Renal cortical epithelial cell (primary cell): ENCODE measurements at places on chromosomes 13 and 19. TPM values are rescaled to one million over a fixed set of nuclear protein-coding genes. Genes with fewer than 3 reads are reported as not detected.

DNA sequence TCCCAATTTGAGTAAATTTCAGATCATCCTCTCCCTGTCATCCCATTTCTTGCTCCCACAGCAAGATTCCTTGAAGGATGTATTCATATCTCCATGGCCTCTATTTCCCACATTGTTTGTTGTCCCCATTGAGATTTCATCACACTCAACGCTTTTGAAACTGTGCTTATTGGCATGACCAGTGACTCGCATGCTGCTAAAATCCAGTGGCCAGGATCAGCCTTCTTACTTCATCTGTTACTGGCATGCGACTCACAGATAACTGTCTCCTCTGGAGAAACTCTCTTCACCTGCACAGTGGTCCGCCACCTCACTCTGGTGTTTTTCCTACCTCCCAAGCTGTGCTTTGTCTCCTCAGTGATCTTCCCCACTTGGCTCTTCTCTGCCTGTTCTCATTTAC lies 95.8 kb downstream of the WASF3 start:
- peak; percentile 51 for DNase-seq

The SRRM5 gene
- total RNA-seq = 0.05 TPM in 1 of 2 replicates, not detected in the other

DNA sequence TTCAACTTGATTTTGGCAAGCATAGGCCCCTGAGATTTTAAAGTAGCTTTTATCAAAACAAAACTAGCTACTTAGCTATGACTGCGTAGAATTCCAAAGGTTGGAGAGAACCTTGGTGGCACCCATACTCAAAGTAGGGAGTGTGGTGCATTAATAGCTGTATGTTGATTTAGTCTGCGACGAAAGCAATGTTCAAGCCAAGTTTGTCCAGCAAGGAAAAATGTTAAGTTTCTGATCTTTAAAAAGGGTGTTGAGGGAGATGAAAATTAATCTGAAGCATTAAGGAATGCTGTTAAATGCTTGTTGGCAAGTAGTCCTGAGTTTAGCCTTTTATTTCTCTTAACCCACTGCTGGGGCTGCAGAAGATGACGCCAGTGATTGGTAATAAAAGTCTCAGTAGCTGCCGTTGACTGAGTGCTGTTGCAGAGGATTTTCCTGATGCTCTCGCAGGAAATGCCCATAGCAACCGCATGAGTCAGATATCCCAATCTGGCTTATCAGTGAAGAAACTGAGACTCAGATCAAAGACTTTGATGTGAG lies 75.9 kb upstream of the RNF113B start:
- peak; percentile 69 for DNase-seq

DNA sequence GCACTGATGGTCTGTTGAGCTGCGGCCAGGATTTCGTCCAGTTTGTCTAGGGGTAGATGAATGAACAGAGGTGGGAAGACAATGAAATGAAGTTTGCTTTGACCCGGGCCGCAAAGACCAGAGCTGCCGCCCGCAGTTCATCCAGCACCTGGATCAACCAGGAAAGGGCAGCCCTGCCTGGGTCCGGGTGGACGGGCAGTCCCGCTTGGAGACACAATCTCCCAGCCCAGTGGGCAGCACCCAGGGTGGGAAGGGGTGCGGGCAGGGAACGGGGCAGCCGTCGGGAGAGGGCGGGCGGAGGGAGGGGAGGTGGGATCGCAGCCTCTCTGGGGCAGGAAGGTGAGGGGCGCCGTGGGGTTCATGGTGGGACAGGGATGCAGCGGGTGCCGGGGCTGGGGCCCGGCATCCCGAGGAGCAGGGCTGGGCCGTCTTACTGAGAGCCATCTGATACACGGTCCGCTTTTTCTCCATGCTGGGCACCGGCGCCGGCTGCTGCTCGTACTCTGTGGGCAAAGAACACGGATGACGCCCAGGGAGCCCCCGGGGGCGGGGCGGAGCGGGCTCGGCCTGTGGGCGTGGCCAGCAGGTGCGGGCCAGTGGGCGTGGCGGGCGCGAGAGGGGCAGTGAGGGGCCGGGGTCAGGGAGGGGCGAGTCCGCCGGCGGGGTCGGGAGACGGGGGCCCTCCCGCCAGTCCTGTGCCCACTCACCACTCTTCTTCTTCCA lies 33.1 kb downstream of the SHANK1 start:
- no peak for DNase-seq

GRCh38 chr19:41541990-41542584 lies 33.9 kb upstream of the CEACAM21 start:
- no peak for DNase-seq

GRCh38 chr19:50252111-50252886 lies 48.9 kb downstream of the MYH14 start:
- peak; percentile 4 for DNase-seq

GRCh38 chr19:16897856-16898161 lies 9.0 kb downstream of the F2RL3 start:
- DNase-seq = no peak

The IQCN gene
- total RNA-seq = 0.50 TPM in 1 of 2 replicates, not detected in the other

The TECR gene
- total RNA-seq = 33.4 and 35.6 TPM in 2 replicates

- no peak for DNase-seq
Measured at GRCh38 chr13:44271031-44271455, 102.6 kb upstream of the SERP2 start.

GRCh38 chr13:72694314-72694713 lies 33.1 kb downstream of the MZT1 start:
- DNase-seq = no peak

- no peak for DNase-seq
Measured at GRCh38 chr13:64314331-64314730, 2898.7 kb upstream of the PCDH20 start.

The CACNG6 gene
- 0.17 and 0.55 TPM in 2 replicates for total RNA-seq

DNA sequence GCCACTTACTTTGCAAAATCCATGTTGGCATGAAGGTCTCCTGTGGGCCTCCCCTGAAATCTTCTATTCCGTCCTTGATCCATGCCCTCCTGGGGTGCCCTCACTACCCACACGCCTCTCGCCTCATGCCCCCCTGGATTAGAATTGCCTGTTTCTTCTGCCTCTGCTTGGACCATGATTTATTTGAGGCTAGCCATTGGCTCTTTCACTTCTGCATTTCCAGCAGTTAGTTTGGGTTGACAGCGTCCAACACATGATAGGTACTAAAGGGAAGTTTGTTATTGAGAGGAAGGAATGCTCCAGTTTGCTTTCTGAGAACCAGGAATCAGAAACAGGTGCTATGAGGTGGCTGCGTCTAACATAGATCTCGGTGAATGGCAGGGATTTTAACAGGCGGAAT lies 30.5 kb upstream of the TPTE2 start:
- DNase-seq = no peak

DNA sequence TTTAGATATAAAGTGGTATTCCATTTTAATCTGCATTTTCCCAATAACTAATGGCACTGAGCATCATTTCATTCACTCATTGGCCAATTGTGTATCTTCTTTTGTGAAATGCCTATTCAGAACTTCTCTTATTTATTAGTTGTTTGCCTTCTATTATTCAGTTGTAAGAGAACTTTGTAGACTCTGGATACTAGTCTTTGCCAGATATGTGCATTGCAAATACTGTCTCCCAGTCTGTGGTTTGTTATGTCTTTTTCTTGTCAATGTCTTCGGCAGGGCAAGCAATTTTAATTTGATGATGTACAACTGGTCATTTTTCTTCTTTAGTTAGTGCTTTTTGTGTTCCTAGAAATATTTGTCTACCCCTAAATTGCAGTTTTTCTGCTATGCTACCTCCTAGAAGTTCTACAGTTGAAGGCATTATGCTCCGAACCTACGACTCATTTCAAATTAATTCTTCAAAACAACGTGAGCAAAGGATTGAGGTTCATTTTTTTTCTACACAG lies 115.9 kb downstream of the TSHZ3 start:
- DNase-seq = no peak

- no peak for DNase-seq
Measured at GRCh38 chr13:53276265-53276664, 247.7 kb downstream of the OLFM4 start.

DNA sequence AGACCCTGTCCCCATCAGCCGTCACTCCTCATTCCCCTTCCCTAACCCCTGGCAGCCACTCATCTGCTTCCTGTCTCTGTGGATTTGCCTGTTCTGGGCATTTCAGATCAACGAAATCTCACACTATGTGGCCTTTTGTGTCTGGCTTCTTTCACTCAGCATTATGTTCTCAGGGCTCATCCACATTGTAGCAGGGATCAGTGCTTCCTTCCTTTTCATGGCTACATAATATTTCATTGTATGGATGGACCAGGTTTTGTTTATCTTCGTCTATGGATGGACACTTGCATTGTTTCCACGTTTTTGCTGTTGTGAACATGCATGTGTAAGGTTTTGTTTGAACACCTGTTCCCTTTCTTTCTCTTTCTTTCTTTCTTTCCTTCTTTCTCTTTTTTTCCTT lies 41.3 kb downstream of the NWD1 start:
- DNase-seq = no peak

- no peak for DNase-seq
Measured at GRCh38 chr13:110228936-110229904, 77.7 kb downstream of the COL4A1 start.

The LRRC4B gene
- total RNA-seq = 0.30 TPM in 1 of 2 replicates, not detected in the other

DNA sequence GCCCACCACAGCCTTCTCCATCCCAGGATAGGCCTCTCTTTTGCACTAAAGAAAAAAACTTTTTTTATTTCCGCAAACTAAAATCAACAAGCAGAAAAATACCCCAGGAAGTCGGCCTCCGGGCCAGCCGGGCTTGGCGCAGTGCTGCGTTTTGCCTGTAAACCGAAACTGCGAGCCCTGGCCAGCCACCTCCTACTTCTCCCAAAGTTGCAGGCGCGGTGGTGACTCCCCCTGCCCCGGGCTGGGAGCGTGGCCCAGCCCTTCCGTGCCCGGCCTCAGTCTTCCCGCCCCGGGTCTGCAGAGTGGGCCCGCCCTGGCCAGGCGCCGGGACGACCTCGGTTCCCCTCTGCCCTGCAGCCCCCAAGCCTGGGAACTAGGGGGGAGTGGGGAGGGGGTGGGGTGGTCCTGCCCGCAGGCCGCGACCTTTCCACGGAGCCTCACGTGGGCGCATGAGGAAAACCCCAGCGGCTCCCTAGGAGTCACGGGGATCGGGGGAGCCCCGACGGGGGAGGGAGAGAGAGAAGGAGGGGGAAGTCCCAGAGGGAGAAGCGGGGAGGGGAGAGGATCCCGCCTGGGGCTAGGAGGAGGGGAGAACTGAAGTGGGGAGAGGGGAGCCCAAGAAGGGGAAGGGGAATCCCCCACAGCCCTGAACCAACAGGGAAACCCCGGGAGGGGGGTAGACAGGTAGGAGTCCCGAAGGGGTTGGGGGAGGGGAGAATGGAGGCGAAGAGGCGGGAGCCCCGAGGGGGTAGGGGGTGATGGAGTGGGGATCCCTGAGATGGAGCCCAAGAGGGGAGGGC lies 3.0 kb downstream of the GADD45B start:
- peak; percentile 66 for DNase-seq

The CACNG7 gene
- not detected in 2 replicates for total RNA-seq
